ENCODE measurements at places on chromosomes 5 and 9.

- DNase-seq, result no peak
Measured at GRCh38 chr5:143699121-143699520, 112.8 kb upstream of the HMHB1 start.

DNA sequence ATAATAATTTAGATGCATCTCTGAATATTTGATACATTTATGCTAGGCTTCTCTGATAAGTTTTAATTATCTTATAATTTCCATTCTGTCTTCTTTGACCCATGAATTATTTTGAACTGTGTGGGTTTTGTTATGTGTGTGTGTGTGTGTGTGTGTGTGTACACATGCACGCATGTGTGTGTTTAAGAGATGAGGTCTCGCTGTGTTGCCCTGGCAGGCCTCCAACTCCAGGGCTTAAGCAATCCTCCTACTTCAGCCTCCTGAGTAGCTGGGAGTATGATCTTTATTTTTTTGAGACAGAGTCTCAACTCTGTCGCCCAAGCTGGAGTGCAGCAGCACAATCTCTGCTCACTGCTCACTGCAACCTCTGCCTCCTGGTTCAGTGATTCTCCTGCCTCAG lies 75.4 kb downstream of the NDUFAF2 start:
- peak; percentile 77 for DNase-seq

DNA sequence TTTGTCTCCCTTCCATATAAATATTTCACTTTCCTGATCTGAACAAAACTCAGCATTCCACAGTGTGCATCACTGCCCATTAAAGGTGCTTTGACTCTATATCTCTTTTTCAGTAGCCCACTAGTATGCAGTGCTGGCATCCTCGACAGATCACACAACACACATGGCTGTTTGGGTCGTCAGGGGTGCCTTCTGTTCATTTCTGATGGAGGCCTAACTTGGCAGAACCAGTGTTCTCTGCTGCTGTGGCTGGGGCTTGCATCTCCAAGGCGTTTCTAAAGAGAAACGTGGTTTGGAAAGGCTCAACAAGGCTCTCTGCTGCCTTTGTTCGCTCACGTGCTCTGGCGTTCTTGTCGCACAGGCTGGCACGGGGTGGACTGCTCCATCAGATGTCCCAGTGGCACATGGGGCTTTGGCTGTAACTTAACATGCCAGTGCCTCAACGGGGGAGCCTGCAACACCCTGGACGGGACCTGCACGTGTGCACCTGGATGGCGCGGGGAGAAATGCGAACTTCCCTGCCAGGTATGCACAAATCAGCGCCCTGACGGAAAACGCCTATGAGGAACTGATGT lies 97.7 kb upstream of the PRRC1 start:
- DNase-seq, result no peak

DNA sequence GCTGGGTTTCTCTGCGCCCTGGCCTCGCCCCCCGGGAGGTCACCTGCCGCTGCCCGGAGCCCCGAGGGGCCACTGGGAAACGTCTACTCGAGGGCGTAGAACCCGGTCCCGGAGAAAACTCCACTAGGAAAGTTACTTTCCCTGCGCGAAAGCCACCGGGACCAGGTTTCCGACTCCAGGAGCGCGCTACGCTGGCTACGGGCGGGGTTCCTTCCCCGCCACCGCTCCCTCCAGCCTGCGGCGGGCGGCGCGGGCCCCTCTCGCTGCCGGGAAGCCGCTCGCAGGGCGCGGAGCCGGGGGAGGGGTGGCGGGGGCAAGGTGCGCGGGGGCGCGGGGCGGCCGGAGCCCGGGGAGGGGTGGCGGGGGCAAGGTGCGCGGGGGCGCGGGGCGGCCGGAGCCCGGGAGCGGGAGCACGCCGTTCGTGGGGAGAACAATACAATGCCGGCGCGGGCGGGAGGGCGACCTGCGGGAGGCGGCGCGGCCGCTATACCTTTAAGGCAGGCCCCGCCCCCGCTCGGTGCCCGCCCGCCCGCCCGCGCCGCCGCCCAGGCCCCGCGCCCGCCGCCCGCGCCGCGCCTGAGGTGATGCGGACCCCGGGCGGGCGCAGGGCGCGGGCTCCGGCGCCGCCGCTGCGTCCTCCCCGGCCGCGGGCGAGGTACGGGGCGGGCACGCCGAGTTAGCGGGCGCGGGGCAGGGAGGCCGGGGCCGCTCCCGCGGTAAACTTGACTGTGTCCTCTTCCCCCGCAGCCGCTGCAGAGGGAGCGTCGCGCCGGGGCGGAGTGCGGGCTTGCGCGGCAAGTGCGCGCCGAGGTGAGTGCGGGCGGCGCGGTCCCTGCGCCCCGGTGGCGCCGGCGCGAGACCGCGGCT lies 278.1 kb downstream of the AOPEP start:
- no peak for DNase-seq

GRCh38 chr5:56827049-56827448 lies 11.7 kb downstream of the MAP3K1 start:
- DNase-seq, result no peak

DNA sequence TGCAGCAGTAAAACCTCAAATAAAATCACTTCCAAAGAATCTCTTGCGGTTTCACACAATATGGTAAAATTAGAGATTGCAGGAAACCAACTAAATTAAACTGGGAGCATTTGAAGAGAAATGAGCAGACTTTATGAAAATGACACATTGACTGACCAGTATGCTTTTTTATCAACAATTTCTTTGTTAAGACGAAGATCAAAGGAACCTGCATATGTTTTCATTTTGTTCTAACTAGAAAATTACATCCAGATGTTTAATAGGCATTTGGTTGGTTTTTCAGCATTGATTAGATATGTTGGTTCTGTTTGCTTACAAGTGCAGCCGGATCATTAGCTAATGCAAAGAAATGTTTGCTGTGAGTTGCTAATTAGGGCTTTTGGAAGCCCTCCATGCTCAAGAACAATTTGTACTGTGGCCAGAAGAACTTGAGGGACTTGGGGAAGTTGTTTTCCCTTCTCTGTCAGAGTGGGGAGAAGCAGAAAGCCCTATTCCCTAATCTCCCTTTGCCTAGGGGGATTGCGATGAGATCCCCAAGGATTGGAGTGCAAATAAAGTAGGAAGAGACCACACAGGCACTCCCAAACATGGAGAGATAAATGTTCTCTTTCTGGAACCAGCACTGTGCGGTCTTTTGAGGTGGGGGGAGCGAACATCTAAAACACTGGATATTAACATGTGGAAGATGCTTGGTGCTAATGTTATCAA lies 4.5 kb upstream of the TLE1 start:
- peak; percentile 49 for DNase-seq

DNA sequence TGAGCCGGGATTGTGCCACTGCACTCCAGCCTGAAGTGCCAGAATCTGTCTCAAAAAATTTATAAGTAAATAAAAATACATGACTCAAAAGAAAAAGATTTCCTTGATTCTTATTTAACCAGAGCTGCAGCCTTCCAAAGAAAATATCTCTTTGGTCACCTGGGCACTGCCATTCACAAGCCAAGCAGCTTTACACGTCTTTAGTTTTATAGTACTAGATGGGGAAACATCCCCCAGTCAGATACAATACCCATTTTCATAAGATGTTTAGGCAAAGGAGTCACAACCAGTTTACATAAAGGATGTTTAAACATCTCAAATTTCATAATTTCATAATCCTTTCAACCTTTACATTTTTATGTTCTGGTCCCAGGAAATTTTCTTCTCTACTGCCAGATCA lies 13.7 kb upstream of the OXCT1 start:
- DNase-seq, result no peak

DNA sequence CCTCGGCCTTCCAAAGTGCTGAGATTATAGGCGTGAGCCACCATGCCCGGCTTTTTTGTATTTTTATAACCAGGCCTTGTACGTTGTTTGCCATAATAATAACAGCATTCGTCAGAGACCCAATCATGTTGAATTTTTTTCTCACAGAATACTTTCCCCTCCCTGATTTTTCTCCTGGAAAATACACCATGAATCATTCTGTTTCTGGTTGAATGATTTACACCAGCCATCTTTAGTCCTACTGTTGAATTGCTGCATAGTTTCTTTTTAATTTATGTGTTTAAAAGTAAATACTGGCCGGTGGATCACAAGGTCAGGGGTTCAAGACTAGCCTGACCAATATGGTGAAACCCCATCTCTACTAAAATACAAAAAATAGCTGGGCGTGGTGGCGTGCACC lies 3.5 kb downstream of the CNOT8 start:
- no peak for DNase-seq

DNA sequence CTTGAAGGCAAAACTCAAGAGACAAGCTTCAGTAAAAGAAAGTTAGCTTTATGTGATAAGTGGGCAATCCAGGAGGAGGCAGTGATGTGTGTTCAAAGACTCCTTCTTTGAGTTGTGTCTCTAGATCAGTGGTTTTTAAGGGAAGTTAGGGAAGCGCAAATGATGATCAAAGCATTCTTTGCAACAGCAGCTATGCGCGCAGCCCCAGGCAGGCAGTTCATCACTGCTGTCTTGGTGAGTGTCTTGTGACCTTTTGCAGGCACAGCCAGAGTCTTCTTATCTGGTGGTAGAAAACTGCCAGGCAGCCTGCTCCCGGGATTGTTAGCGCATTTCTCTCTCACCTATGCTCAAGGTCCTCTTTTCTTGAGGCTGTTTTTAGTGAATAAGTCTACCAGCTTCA lies 40.3 kb upstream of the CLK4 start:
- DNase-seq, result no peak

DNA sequence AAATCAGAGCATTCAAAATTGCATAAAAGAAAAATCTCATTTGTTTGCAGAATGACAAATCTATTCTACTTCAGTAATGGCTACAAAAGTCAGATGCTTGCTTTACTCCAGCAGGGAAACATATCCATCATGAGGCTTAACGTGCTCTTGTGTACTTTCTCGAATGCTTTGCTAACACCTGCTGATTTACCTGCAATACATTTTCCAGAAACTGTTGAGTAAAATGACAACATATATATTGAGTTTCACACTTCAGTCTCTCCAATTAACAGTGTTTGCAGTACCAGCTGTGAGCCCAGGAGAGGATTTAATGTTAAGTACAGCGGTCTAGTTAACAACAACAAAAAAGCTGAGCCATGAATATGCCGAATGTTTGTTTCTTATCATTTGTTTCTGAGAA lies 391.5 kb upstream of the SMC2 start:
- DNase-seq, result no peak

- DNase-seq, result no peak
Measured at GRCh38 chr5:128085413-128085812, 1.8 kb downstream of the SLC12A2 start.

DNA sequence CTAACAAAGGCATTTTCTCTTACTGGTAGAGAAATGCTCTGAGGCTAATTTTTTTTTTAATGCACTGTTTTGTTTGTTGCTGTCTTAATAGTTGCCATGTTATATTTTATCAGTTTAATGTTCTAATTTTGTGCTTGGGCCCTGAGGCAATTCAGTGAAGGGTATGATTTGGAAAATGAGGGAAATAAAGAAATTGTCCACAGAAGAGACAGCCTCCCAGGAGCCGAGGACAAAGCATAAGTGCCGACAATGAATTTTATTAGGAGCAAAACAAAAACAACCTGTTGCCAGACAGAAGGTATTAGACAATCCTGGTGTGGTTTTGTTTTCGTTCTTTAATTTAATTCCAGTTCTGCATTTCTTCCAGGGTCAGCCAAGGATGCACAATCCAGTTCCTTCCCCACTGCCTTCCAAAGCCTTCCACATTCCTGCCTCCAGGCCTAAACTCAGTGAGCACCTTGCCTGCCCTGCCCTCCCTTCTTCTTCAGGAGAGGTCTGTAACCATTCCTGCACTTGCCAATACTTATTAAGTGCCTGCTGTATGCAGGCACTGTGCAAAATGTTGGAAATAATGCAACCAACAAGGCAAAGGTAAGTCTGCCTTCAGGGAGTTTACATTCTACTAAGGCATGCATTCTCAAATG lies 4.3 kb upstream of the TCOF1 start:
- no peak for DNase-seq

GRCh38 chr5:16656561-16657191 lies 39.9 kb upstream of the RETREG1 start:
- peak; percentile 71 for DNase-seq

DNA sequence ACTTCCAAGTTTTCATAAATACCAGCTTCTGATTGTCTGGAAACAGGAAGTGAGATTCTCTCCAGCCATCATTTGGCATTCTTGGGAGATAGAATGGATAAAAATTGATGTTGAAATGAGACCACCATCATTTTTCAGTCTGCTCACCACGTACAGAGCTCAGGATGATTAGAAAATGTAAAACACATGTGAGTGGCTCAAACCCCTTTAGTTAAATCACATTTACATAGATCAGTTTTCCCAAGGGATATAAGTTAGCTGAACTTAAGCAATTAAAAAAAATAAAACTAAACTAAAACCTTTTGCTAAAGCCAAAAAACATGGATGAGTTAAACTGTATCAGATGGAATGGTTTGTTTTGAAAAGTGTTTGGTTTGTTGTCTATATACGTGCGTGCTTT lies 37.1 kb upstream of the GDNF start:
- DNase-seq, result no peak

- no peak for DNase-seq
Measured at GRCh38 chr9:129500863-129501770, 119.8 kb downstream of the C9orf50 start.

- DNase-seq, result peak; percentile 96
Measured at GRCh38 chr5:76701298-76701697, 14.6 kb upstream of the F2R start.

GRCh38 chr5:5886812-5887486 lies 464.5 kb downstream of the ICE1 start:
- DNase-seq, result no peak

DNA sequence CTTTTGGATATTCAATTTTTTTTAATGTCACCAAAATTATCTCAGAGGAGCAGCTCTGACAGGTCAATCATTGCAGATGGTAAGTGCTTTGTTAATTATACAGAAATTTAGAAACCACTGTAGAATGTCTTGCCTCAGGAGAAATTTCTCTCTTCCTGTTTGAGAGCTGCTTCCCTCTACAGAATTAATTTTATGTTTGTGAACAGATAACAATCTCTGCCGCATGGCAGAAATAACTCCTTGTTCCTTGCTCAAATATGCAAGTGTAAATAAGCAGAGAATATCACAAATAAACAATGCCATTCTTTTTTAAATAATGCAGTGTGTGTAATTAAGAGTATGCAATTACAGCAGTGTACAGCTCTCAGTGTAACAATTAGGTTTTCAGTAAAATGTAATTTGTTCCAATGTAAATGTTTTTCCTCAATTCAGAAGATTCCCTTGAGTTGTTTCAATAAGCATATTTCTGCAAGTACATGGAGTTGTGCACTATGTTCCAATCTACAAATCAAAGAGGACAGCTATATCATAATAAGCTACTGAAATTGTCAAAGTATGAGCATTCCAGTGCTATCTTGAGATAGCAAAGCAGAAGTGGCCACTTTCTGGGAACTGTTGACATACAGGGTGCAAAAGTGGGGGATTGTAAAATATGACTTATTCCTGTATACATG lies 1012.8 kb downstream of the MAT2B start:
- DNase-seq, result no peak

DNA sequence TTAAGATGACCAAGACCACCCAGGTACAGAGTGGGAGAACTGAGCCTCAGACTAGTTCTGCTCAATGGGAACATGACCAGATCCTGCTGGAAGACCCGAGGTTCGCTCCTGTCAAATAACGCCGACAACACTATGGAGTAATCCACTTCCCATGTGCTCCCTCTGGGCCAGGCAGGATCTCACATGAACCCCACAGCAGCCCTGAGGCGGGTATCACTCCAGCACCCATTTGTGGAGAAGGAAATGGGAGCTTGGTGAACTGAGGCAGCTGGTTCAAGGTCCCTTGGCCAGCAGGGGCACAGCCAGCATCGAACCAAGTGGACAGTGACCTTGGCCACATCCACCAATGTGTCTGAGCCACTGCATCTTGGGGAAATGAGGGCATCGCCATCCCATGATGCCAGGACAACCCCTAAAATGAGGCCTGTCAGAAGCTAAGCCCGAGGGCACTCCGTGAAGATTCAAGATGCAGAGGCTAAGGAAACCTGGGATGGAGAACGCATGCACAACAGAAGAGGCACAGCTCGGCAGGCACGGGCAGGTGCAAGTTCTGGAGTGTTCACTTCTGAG lies 8.5 kb downstream of the ANKS6 start:
- DNase-seq, result no peak
